Naive thymus-derived CD4-positive, alpha-beta T cell (primary cell): ENCODE measurements at places on chromosomes 16 and 17.

GRCh38 chr17:70144260-70144846 lies 25.0 kb upstream of the KCNJ2 start:
- no peak for DNase-seq

DNA sequence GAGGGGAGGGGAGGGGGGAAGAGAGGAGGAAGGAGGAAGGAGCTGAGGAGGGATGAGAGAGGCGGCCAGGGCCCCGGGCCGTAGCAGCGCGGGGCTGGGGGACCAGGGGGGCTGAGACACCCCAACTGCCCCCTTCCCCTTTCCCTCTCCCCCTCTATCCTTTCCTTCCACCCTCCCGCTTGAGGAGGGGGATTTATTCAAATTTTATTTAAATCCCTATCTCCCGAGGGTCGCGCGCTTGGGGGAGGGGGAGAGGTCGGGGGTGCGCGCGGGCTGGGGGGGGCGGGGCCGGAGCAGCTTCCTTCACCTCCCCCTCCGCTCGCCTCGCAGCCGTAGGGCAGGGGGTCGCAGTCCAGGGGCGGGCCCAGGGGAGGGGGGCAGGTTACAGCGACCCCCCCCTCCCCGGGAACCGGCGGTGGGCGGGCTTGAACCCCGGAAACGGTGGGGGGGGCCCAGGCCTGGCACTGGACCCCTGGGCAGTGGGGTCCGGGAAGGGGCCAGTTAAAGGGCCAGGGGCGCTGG lies at the start of gene FBXL19:
FBXL19 (plus strand) TSS at position 19 of the 522 bp plus-strand sequence. CDS start 2,183 bp downstream, outside the sequence.
- DNase-seq: peak; percentile 28

DNA sequence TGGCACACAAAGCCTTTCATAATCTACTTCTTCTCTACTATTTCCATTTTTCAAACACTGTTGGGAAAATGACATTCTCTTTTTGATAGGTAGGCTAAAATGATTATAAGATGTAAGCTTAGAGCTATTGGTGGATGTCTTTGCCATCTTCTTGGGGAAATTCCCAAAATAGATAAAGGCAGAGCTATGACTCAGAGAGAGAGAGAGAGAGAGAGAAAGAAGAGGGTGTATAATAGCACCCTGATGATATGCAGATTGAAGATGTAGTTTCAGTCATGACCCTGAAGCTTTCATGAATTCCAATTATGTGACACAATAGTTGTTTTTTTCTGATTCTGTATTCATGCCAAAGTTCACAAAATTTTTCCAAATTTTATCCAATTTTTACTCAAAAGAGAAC lies 529.1 kb downstream of the HS3ST4 start:
- DNase-seq: no peak

- DNase-seq: no peak
Observed at GRCh38 chr17:51120357-51120738, 320 bp downstream of the SPAG9 start.

DNA sequence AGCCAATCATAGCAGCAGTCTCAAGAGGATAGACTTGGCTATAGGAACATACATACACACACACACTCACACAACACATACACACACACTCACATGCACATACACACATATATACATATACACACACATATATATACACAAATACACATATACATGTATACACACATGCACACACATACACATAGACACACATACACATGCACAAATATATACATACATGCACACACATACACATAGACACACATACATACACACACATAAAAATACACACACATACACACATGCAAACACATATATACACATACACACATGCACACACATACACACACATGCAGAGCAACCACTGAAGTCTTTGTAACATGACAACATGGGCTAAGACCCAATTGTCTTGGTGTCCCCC lies 19.7 kb downstream of the CBLN1 start:
- DNase-seq: no peak

- no peak for DNase-seq
Observed at GRCh38 chr16:56679818-56680217, 2.5 kb upstream of the MT1X start.

DNA sequence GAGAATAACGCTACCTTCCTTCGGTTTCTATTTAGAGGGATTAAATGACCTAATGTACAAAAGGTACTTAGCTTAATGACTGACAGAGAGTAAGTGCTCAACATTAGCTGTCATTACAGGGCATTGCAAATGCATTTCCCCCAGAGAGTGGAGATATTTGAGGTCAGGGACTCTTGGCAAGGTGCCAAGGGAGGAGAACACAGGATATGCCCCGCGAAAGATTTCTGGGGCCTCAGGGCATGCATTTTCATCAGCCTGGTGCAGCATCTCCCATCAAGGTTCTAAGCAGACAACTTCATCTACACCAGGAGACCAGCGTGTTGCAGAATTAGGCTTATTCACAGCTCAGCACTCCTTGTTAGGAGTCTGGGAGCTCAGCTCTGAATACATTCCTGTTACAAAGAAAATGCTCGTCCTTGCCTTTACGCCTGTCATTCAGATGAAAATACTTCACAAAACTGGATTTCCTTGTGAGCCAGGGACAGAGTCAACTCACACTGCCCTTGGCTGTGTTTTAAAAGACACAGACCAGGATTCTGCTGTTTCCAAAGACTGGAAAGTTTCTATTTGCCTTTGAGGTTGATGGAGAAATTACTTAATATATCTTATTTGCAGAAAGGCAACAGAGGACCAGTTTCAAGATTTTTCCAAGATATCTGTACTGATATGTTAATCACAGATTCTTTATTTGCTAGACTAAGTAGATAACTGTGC lies 108.2 kb downstream of the VAT1L start:
- no peak for DNase-seq

DNA sequence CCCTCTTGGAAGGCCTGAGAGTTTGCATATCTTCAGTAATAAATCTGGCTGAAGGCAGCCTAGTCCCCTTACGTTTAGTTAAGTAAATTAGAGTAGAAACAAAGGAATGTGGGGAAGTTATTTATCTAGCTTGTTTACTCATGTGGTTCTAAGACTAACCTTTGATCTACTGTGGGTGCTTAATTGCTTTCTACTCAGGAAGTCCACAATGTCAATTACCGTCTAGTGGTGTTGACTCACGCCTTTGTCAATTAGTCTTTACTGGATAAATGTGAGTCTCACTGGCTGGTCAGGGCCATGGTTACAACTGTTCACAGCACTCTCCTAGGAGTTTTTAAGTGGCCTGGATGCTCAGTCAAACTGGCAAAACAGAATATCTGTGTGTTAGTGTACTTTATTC lies 2338.4 kb downstream of the TP53TG3F start:
- no peak for DNase-seq

GRCh38 chr17:38508570-38508950 lies 80.3 kb downstream of the ARHGAP23 start:
- DNase-seq: no peak

- no peak for DNase-seq
Observed at GRCh38 chr17:66953630-66954020, 10.9 kb upstream of the CACNG4 start.

GRCh38 chr16:50603206-50604064 lies 55.2 kb downstream of the NKD1 start:
- no peak for DNase-seq

DNA sequence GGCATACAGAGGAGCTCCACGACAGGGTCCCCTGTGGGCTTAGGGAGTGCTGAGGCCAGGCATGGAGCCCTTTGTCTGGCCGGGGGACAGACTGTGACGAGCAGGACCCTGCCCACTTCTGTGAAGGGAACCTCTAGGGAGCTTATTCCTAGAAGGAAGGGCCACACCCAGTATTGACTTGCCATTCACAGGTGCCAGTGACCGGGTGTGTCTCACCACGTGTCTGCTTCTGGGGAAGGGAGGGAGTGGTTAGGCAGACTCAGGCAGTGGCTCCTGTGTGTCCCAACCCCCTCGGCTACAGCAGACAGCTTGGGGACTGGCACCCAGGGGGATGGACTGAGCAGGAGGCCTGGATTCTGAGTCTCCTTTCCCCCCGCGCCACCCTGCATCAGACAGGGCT lies 57.2 kb downstream of the SOCS1 start:
- DNase-seq: no peak

DNA sequence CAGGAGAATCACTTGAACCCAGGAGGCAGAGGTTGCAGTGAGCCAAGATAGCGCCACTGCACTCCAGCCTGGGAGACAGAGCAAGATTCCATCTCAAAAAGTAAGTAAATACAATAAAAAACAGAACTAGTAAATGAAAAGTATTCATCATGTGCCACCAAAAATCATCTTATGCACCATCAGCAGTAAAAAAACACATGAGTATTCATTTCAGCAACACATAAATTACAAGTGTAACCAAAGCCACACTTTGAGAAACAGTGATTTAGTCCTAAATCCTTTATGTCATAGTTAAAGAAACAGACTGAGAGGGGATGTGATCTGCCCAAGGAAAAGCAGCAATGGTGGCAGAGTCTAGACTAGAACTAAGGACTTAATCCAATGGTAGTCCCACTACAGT lies 13.0 kb downstream of the DCUN1D3 start:
- DNase-seq: no peak
